ENCODE measurements at places on chromosomes 7 and 10. TPM values are rescaled to one million over a fixed set of nuclear protein-coding genes. Genes with fewer than 3 reads are reported as not detected.

The BHLHA15 gene
- polyA plus RNA-seq: not detected

The LRIT1 gene
- polyA plus RNA-seq: not detected

DNA sequence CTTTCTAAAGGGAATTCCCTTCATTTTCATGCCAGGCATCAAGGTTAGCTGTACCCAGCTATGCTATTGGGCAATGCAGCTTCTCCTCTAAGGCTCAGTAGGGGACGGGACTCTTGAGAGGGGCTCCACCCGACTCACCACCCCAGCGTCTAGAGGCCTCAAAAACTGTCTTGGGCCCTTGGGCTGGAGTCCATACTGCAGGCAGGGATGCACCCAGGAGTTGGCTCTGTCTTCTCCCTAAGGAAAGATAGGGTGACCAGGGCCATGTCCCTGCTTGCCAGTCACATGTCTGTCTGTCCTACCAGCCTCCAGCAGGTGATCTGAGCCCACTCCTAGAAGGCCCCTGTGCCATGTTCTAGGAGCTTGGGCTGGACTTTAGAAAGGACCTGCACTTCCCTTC, 1.2 kb downstream of the OPN4 start:
- H3K4me1 ChIP-seq: no peaks in the 10 kb centered on the region
- no peak overlapping the region for H3K27ac ChIP-seq
- H3K27me3 ChIP-seq: no peaks in the 10 kb centered on the region
- no peaks in the 10 kb centered on the region for H3K36me3 ChIP-seq
- H3K4me3 ChIP-seq: no peak overlapping the region
- no peak for DNase-seq

GRCh38 chr7:106070201-106070551, 41.9 kb downstream of the SYPL1 start:
- H3K27me3 ChIP-seq: no peaks in the 10 kb centered on the region
- no peak for DNase-seq
- no peak overlapping the region for H3K4me3 ChIP-seq
- no peaks in the 10 kb centered on the region for H3K36me3 ChIP-seq
- peaks cover 21% of the 10 kb centered on the region for H3K4me1 ChIP-seq
- no peak overlapping the region for H3K27ac ChIP-seq

GRCh38 chr7:137592232-137592896, 248.8 kb upstream of the PTN start:
- no peak overlapping the region for H3K27ac ChIP-seq
- H3K4me3 ChIP-seq: no peak overlapping the region
- DNase-seq: no peak
- H3K4me1 ChIP-seq: no peaks in the 10 kb centered on the region
- H3K27me3 ChIP-seq: no peaks in the 10 kb centered on the region

DNA sequence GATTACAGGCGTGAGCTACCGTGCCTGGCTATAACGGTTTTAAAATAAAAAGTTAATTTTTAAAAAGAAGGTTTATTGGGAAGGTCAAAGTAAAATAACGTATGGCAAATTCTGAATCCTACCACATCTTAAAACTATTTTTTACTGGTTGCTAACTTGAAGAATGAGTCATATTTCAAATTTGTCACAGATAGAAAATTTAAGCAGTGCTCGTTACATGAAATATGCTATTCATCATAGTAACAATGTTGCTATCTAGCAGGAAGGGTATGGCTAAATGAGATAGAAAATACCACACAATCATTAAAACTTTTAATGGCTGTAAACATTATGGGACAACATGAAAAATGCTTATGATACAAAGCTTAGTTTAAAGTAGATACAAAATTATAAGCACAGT, 500.5 kb downstream of the PHTF2 start:
- no peak overlapping the region for H3K4me3 ChIP-seq
- H3K4me1 ChIP-seq: no peaks in the 10 kb centered on the region
- H3K27me3 ChIP-seq: no peaks in the 10 kb centered on the region
- DNase-seq: no peak

DNA sequence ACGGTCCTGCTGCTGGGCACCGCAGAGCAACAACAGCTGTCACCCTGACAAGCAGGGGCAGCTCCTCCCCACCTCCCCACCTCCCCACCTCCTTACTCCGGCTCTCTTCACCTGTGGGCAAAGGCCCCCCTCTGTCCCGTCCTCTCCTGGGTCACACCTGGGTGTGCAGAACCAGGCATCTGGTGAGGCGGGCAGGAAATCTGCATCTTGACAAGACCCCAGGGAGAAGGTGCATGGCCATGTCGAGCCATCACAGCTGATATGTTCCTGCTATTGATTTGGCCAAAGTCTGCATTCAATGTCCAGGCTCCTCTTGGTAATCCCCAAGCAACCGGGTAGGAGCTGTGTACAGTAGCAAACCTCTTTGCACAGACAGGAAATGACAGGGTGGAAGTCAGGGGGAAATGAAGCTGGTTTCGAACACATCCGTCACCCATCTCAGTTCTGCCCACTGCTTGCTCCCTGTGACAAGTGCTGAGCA, 554.2 kb downstream of the DNAJB6 start:
- H3K36me3 ChIP-seq: no peaks in the 10 kb centered on the region
- no peaks in the 10 kb centered on the region for H3K27me3 ChIP-seq
- H3K27ac ChIP-seq: no peak overlapping the region
- no peak overlapping the region for H3K4me3 ChIP-seq
- peak; percentile 18 for DNase-seq

- H3K36me3 ChIP-seq: no peaks in the 10 kb centered on the region
- no peak for DNase-seq
- H3K27ac ChIP-seq: no peak overlapping the region
- H3K27me3 ChIP-seq: no peaks in the 10 kb centered on the region
Observed at GRCh38 chr10:93300981-93301380, 181.2 kb downstream of the MYOF start.

- peak overlapping the region; percentile 85 for H3K27ac ChIP-seq
- H3K27me3 ChIP-seq: no peaks in the 10 kb centered on the region
- H3K4me3 ChIP-seq: peak overlapping the region; percentile 62
- peaks cover 51% of the 10 kb centered on the region for H3K36me3 ChIP-seq
- no peak for DNase-seq
Observed at GRCh38 chr10:128064970-128065580, 61.1 kb downstream of the MKI67 start.

DNA sequence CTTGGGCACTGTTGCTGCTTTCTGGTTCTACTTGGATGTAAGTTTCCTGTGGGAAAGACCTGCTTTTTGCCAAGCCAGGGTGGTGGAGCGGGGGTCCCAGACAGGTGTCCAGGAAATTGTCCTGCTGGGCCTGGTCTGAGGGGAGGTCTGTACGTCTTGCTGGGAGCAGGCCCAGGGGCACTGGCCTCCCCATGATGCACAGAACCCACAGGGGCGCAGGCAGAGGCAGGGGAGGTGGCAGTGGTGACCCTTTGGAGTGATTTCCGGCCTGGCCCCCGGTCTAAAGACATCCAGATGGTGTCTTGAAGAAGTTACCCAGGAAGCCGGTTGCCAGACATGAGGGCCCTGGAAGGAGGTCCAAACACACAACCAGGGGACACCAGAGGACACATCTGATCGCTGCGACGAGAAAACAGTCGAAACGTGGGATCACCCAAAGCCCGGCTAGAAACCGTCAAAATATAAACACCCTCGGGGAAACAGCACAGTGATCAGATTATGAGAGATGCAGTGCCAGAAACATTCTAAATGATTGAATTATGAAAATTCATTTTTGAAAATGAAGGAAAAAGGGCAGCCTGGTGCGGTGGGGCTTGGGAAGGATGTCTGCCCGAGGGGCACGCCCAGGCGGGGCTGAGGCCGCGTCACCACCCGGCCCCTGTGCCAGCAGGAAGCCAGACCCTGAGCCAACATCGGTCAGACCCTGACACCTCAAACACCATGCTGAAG, 59.6 kb downstream of the TMEM270 start:
- H3K4me3 ChIP-seq: no peak overlapping the region
- H3K27me3 ChIP-seq: no peaks in the 10 kb centered on the region
- H3K27ac ChIP-seq: no peak overlapping the region
- H3K36me3 ChIP-seq: no peaks in the 10 kb centered on the region
- no peaks in the 10 kb centered on the region for H3K4me1 ChIP-seq
- no peak for DNase-seq

DNA sequence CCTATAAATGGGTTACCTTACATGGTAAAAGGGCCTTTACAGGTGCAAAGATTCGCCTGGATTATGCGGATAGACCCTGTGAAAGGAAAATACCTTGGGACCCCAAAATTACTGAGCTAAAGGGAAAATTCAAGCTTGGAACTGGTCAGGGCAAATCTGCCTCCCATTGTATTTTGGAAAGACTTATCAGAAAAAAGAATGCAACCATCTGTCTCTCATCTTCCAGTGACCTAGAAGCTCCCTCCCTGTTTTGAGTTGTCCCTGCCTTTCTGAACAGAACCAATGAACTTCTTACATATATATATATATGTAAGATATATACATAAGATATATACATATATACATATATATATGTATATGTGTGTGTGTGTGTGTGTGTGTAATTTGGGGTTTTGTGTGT, 583.8 kb downstream of the CALN1 start:
- H3K4me3 ChIP-seq: no peak overlapping the region
- H3K27ac ChIP-seq: no peak overlapping the region
- H3K4me1 ChIP-seq: no peaks in the 10 kb centered on the region
